ENCODE measurements at places on chromosomes 2 and 18.

- no peak for DNase-seq
These were observed 101.1 kb downstream of the SLC4A10 start for GRCh38 chr2:161725297-161725696.

DNA sequence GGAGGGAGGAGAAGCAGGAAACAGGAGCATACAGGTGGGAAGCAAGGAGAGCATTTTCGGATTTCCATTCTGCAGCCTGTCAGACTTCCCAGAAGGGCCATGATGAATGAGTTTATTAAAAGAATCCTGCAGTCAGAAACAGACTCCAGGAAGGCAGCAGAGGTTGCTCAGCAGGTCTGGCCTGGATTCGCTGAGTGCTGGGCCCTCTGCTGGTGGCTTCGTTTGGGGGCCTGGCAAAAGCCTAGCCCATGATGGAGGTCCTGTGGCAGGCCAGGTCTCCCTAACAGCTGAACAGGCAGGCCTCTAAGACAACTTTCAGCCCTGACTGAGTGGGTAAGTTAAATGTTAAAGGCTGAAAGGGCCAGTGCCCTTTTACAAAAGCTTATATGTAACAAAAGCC lies 108.2 kb upstream of the CAPN13 start:
- no peak for DNase-seq

GRCh38 chr18:51516478-51517038 lies 319.1 kb upstream of the MEX3C start:
- no peak for DNase-seq

DNA sequence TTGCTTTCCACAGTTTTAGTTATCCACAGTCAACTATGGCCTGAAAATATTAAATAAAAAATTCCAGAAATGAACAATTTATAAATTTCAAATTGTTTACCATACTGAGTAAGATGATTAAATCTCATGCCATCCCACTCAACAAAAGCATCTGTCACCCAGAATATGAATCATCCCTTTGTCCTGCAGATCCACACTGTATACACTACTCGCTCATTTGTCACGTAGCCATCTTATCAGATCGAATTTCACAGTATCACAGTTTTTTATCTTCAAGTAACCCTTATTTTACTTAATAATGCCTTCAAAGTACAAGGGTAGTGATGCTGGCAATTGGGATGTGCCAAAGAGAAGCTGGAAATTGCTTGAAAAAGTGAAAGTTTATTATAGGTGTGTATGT lies 291.8 kb upstream of the LRATD1 start:
- no peak for DNase-seq

DNA sequence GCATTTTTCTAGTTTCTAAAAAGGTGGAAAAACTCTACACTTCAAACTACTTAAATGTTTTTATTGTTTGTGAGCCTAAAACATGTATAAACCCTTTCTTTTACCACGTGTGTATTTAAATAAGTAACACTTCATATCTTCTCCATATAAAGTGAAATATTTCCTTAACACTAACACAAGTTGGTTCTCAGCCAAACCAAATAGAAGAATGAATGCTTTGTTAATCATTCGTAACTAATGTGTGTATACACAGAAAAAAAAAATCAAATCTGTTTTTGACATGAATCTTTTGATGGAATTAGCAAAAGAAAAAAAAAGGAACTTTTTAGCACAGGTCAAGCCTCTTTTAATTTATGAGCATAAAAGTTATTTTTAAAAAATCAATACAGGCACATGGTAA lies 89.3 kb downstream of the EHBP1 start:
- DNase-seq = no peak

DNA sequence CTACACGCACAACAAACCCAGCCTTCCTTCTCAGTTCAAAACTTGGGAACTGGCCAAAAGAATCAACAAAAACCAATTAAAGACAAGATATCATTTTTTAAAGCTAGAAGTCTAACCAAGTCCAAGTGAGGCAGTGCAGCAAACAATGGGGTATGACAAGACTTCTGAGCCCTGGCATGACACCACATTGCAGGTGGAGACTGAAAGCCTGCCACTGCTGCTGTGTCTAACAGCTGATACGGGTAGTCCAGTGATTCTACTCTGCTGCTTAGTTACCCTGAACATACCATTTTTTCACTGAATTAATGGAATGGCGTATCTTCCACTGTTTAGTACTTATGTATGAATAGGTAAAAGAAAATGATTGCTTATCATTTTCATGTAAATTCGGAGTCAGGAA lies 47.4 kb upstream of the KIDINS220 start:
- no peak for DNase-seq

DNA sequence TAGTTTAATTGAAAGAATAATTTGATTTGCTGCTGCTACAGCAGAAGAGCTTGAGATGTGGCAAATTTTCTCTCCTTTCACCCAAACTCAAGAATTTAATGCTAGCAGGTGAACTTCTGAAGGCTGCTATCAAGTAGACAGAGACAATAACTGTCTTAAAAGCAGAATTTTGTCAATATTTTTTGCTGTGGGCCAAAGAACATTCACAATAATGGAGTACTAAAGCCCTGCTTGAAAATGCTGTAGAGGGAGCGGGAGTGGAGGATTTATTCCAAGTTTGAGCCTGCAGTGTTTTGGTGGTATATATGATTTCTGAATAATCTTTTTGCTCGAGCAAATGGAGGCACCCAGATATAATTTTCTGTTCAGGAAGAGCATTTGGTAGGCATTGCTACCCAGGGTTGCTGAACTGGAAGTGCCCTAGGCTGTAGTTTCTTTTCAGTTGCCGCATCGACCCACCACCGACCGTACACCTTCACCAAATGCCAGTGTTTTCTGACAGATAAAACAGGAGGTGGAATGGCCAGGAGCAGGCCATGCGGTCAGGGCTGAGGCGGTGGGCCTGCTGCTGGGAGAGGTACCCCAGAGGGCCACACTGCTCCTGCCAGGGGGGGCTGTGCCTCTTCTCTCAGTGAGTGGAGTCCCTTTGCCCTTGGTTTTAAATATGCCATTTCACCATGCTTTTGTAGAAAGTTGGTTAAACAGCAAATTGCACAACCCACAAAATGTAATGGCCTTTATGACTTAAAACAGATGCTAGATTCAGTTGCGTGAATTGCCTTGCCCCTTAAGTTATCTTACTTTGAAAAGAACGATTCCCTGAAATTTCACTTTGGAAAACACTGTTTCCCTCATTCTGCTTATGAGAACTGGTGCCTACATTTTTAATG lies 36.4 kb downstream of the TSHZ1 start:
- DNase-seq = no peak

DNA sequence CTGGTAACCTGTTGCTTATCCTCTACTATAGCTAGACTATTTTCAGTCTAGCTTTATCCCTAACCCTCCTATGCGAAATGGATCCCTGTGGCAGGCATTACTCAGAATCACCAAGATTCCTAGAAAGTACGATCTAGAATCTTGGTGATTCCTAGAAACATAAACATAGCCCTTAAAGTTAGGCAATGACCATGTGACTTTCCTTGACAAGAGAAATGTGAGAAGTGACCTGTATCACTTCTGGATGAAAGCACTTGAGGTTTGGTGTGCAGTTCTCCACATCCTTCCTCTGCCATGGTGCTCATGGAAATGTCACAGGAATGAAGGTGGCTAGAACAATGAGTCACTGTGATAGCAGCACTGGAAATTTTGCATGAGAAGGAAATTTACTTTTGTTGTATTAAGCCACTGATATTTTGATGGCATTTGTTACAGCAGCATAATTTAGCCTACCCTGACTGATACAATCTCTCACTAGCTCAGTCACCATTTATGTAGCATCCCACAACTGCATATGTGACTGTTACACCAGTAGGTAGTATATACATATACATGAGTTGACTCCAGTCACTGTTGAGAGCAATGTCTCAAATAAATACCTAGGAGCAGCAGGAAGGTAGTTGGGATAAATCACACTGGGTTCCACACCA lies 68.3 kb upstream of the MAPRE2 start:
- DNase-seq = no peak

Measured in hippocampal formation (tissue), 2 donors.